ENCODE measurements at places on chromosomes 5 and 9.

- no peak for DNase-seq
Observed at GRCh38 chr5:128109138-128109537, 25.6 kb downstream of the SLC12A2 start.

DNA sequence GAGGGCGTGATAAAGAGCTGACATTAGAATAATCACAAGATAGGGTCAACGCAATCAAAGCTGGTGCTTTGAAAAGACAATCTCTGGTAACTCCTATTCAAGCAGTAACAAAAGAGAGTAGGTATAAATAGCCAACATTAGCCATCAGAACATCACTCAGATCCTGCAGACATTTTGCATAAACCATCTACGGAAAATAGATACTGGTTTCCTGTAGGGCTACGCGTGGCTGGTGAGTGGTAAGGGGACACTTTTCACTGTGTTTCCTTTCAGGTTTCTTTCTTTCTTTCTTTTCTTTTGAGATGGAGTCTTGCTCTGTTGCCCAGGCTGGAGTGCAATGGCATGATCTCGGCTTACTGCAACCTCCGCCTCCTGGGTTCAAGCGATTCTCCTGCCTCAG is 22.3 kb downstream of the TTF1 start:
- no peak for DNase-seq

DNA sequence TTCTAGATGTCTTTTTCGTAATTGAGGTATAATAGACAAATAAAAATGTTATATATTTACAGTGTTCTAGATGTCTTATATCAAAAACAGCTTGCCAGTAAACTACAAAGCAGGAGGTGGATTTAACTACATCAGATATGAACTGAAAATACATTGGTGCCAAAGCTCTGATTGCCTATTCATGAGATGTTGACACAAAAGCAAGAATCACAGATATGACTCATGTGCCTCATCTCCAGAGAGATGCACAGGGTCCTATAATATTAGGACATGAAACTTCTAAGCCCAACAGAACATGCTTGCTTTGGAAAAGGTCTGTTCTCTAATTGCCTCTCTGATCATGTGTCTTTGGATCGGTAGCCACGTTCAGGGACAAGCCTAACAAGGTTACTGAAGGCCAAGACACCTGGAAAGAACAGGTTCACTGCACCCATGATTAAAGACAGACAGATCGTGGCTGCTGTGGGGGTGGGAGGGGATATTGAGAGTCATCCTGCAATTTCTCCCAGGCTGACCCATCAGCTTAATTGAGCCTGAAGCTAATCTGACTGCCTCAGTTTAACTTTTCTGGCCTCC is 16.8 kb downstream of the ABCA1 start:
- DNase-seq = no peak

DNA sequence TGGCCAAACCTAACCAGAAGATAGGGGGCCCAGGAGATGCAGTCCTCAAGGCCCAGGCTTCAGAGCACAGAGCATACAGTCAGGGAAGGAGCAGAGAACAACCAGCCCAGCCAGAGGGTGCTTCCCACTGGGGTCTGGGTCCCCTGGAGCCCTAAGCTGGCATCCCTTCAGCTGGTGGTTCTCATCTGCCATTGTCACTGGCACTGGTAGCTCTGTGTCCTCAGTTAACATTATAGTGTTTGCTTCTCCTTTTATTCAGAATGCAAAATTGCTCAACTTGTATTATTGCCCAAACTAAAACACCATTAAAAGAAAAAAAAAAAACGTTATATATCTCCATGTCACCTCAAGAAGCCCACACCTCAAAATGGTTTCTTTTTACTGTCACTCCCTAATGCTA is 219.2 kb downstream of the ENC1 start:
- no peak for DNase-seq

GRCh38 chr5:178532666-178533065 is 57.5 kb downstream of the COL23A1 start:
- no peak for DNase-seq

DNA sequence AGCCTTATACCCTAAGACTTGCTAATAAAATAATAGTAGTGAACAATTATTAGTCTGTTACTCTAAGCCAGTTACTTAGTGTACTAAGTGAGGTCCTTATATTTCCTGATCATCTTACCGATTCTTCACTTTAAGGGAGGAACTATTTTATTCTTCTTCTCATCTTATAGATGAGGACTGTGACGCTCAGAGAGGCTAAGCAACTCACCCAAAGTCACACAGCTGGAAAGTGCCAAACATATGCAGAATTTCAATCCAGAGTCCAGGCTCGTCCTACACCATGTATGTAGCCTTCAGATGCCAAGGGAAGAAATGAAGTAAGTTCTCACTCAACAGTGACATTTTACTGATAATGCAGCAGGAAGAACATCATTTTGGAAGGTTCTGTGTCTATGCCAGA is 34.4 kb upstream of the ARAP3 start:
- no peak for DNase-seq

DNA sequence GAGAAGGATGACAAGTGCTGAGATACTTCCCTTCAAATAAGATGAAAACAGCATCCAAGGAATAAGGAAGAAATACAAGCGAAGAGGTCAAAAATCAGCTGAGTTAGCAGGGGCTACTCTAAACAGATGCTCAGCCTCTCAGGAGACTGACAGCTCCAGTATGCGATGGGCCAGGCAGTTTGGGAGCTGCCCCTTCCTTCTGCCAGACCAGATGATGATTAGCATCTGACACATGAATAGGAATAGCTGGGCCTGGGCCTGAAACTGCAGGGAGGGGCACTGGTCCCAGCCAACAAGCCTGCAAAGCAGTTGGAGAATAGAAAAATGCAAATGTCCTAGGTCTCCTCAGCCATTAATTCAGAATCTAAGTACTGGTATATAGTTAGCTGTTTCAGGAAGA is 13.1 kb upstream of the MAP3K1 start:
- DNase-seq = no peak

Measured in stimulated activated CD8-positive, alpha-beta memory T cell treated with anti-CD3 and anti-CD28 coated beads, Interleukin-15, amount 100 ng/mL, for 4 hours (primary cell).